ENCODE measurements at places on chromosomes 5 and 9. TPM values are rescaled to one million over a fixed set of nuclear protein-coding genes. Genes with fewer than 3 reads are reported as not detected.

- DNase-seq = no peak
These were observed 115.1 kb downstream of the PALM2AKAP2 start for GRCh38 chr9:109894921-109895758.

The PCDHB4 gene
- total RNA-seq = not detected

The CSF2 gene
- total RNA-seq = 1.1 TPM

- DNase-seq = no peak
These were observed 17.1 kb downstream of the MTREX start for GRCh38 chr5:55324815-55325418.

The SLC36A3 gene
- not detected for total RNA-seq

GRCh38 chr5:132260714-132261551, 3.4 kb downstream of the PDLIM4 start:
- no peak for DNase-seq

GRCh38 chr9:26537211-26537610, 355.4 kb downstream of the CAAP1 start:
- DNase-seq = no peak

DNA sequence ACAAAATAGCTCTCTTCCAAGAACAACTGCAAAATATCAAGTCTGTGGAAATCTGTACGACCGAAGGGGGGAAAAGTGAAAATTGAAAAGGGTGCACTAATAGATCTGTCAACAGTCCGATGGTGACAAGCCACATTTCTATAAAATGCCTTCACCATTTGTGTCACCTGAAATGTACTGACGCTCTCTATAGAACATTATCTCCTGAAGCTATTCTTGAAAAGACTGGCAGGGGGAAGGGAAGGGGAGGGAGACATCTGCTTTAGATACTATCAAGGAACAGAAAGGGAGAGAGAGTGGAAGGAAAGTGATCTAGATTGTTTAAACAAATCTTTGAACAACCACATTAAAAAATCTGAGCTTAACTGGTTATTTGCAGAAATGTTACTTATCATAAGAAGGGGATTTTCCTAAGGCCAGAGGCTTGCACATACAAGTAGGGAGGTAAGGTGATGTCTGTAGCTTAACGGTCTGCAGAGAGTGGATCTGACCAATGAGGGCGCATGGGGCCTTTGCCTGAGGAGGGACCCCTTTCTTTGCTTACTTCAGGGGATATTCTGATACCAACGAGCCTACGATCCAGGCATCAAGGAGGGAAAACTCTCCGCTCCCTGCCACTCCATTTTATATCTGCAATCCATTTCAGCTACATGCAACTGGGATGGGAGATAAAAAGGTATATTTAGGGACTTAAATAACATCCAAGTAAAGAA, 92.1 kb downstream of the CRB2 start:
- no peak for DNase-seq

DNA sequence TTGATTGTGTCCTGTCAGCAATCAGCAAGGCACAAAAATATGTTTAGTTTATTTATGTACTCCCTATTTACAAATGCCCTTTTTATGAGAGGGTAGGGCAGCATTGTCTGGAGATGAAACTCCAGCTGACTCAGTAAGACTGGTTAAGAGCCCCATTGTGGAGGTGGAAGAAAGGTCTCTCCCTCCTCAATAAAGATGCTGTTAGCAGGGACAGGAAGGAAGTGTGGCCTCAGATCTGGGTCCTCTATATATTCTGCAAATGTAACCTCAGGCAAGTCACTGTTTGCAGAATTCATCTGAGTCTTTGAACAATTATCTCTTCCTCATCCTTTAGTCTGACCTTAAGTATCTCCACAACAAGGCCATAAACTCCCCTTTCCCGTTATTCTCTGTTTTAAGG, 48.3 kb upstream of the TRAF1 start:
- DNase-seq = no peak

The COL5A1 gene
- total RNA-seq = 0.86 TPM

DNA sequence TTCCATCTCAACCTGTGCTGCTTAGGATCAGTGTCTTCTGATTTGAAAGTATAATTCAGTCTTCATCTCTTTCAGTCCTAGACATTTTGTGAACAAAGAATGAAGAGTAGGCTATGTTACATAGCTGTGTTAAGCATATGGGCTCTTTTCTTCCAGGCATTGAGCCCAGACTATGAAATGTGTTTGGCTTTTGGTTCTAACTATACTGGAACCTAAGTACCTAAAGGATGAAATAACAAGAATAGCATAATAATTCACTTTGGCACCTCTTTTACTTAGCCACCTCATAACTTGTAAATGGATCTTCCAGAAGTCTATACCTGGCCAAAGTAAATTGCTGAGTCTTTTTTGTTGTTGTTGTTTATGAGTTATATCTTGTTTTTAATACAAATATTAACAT, 71.4 kb downstream of the SLF1 start:
- no peak for DNase-seq

GRCh38 chr5:35988529-35988928, 2.7 kb downstream of the UGT3A1 start:
- DNase-seq = no peak

- DNase-seq = no peak
These were observed 27.2 kb downstream of the SLC35A4 start for GRCh38 chr5:140591747-140592372.

The SYK gene
- total RNA-seq = 0.82 TPM

GRCh38 chr5:134127376-134127861, 12.9 kb downstream of the TCF7 start:
- DNase-seq = peak; percentile 45

DNA sequence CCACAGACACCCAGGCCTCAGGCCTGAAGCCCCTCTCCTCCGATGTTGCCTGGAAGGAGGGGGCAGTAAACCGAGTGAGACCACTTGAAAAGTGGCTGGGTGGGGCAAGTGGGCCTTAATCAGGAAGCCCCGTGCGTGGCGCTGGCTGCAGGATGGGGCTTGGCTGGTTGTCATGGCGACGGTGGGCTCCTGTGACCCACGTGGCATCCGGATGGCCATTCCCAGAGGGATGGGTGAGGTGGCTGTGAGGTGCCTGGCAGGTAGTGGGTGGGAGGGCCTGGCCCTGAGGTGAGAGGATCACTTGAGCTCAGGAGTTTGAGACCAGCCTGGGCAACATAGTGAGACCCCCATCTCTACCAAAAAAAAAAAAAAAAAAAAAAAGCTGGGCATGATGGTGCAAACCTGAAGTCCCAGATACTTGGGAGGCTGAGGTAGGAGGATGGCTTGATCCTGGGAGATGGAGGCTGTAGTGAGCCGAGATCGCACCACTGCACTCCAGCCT, 5.2 kb downstream of the GPSM1 start:
- no peak for DNase-seq

The FBP2 gene
- not detected for total RNA-seq

DNA sequence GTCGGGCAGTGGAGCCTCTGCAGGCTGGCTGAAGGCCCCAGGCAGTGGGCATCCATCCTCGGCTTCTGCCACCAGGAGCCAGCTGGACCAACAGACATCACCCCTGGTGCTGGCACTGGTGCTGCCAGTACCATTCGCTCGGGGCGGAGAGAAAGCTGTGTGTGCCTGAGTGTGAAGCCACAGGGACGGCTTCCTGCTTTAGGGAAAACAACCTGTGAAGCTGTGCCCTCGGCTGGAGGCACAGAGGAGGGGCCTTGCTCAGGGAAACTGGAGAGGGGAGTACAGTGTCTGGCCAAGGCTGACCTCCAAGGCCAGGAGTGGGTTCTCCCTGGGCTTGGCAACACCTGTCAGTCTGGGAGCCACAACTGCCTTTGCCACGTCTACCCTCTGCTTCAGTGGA, 38.3 kb downstream of the NEK6 start:
- no peak for DNase-seq

GRCh38 chr9:137270929-137271695, 6.4 kb upstream of the TOR4A start:
- DNase-seq = peak; percentile 60

The GRIA1 gene
- total RNA-seq = not detected

GRCh38 chr9:95058795-95059386, 258.6 kb downstream of the FANCC start:
- no peak for DNase-seq

The GPR21 gene
- total RNA-seq = 0.40 TPM

- no peak for DNase-seq
These were observed 685 bp upstream of the ADAMTS19 start for GRCh38 chr5:129459450-129459776.

The ANXA2R gene
- total RNA-seq = 39.2 TPM

The LAMC3 gene
- total RNA-seq = 0.20 TPM

DNA sequence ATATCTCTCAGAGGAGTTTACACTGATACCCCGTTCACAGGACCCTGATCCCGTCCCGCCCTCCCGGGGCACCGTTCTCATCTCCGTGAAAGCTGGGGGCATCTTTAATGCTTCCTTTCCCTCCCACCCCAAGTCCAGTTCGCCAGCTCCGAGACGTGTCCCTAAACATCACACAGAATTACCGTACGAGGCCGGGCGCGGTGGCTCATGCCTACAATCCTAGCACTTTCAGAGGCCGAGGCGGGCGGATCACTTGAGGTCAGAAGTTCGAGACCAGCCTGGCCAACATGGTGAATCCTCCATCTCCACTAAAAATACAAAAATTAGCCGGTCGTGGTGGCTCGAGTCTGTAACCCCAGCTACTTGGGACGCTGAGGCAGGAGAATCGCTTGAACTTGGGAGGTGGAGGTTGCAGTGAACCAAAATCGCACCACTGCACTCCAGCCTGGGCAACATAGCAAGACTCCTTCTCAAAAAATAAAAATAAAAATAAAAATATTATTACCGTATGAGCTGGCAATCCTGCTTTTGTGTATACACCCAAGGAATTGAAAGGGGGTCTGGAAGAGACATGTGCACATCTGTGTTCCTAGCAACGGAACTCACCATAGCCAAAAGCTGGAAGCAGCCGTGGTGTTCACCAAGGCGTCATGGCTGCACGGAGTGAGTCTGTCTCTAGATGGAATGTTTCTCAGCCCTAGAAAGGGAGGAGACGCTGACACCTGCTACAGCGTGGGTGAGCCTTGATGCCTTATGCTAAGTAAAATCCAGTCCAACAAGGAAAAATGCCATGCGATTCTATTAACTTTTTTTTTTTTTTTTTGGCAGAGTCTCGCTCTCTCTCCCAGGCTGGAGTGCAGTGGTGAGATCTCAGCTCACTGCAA, 1.2 kb upstream of the ABO start:
- no peak for DNase-seq

GRCh38 chr9:79969393-79970145, 397.8 kb downstream of the TLE4 start:
- DNase-seq = no peak

- no peak for DNase-seq
These were observed 1992.1 kb upstream of the NUDT12 start for GRCh38 chr5:105554568-105555169.

DNA sequence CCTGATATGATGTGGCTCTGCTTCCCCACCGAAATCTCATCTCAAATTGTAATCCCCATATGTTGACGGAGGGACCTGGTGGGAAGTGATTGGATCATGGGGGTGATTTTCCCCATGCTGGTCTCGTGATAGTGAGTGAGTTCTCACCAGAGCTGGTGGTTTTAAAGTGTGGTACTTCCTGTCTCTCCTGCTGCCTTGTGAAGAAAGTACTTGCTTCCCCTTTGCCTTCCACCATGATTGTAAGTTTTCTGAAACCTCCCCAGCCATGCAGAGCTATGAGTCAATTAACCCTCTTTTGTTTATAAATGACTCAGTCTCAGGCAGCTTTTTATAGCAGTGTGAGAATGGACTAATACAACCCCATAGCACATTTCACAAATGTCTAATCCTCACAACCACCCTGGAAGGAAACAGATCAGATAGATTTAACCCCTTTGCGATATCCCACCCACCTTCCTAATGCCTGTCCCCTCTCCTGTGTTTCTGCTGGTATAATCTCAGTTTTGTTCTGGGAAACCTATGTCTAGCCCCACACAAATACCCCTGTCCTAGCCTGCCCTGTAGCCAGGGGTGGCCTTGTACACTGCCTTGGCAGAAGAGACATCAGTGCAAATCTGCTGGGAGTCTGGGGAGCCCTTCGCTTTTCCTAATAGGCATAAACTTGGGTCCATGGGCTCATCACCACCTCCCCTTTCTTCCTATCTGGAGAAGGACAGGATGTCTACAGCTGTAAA, 157.0 kb upstream of the RAI14 start:
- DNase-seq = no peak

GRCh38 chr5:180330270-180330648, 22.9 kb downstream of the GFPT2 start:
- DNase-seq = no peak

DNA sequence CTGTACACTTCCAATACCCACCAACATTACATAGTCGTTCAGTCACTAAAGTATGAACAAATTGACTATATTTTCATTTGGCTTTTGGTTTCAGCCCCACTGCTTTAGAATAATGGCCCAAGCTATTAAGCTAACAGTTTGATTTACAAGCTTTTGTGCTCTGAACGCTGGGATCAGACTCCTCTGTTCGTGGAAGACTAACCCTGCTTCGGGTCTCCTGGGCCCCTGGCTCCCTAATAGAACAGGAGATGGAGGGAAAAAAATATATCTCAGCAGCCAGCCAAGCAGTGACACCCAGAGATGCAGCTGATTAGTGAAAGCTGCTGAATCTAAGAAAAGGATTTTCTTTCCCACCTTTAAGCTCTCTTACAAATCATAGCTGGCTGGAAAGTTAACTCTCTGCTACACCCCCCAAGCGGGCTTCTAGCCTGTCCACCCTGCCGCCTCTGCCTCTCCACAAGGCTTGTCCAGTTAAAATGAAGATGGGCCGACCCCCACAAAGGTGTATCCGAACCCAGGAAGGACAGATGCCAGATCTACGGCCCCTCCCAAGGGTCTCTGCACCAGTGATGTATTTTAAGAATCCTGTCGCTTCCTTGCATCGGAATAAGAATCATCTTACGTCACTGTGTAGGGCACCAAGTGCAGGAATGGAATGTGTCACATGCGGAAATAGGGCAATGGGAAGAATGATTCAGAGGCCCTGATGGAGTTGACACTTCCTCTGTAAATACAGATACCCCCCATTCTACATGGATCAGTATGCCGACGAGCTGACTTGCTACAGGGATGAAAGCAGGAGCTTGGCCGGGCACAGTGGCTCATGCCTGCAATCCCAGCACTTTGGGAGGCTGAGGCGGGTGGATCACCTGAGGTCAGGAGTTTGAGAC, 33.4 kb upstream of the BARHL1 start:
- no peak for DNase-seq

GRCh38 chr9:71783120-71783523, 14.8 kb upstream of the CEMIP2 start:
- DNase-seq = peak; percentile 78

DNA sequence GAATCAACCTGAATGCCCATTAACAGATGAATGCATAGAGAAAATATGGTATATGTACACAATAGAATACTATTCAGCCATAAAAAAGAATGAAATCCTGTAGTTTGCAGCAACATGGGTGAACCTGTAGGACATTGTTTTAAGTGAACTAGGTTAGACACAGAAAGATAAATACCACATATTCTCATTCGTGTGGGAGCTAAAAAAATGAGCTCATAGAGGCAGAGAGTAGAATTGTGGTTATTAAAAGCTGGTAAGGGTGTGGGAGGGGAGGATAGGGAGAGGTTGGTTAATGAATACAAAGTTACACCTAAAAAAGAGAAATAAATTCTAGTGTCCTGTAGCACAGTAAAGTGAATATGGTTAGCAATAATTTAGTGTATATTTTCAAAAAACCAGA, 23.5 kb downstream of the PTTG1 start:
- no peak for DNase-seq

GRCh38 chr5:129718471-129719090, 29.3 kb upstream of the MINAR2 start:
- DNase-seq = no peak

GRCh38 chr5:15762668-15763067, 262.7 kb downstream of the FBXL7 start:
- no peak for DNase-seq

- DNase-seq = no peak
These were observed 4.1 kb downstream of the NR6A1 start for GRCh38 chr9:124766815-124767554.

- no peak for DNase-seq
These were observed 412.6 kb downstream of the DMRT2 start for GRCh38 chr9:1462626-1463308.

The PRRX2 gene
- total RNA-seq = not detected

Measured in activated naive CD8-positive, alpha-beta T cell treated with anti-CD3 and anti-CD28 coated beads, Interleukin-2, amount 10 ng/mL, durations not matched to agents 7 days and 5 days (primary cell).